Naive thymus-derived CD8-positive, alpha-beta T cell (primary cell): ENCODE measurements at places on chromosomes 13 and 19.

GRCh38 chr19:6890938-6891337, 3.6 kb downstream of the ADGRE1 start:
- DNase-seq: peak; percentile 48

DNA sequence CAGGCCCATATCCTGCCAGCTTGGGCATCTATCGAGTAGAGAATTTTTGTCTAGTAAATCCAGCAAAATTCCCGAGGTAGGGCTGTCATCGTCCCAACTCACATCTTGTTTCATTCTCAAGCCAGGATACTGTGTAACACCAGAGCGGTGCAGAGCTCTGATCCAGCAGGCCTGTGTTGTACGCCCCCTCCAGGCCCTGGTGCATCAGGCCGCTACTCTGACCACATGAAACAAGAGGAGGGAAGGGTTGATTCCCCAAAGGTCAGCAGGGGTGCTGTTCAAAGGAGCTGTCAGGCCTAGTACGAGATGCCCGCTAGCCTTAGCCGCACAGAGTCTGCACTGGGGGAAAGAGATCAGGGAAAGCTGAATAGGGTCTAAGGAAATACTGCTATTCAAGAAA, 276.0 kb downstream of the SLC7A1 start:
- DNase-seq: no peak

GRCh38 chr19:49856574-49857021, 5.6 kb downstream of the PTOV1 start:
- DNase-seq: no peak

DNA sequence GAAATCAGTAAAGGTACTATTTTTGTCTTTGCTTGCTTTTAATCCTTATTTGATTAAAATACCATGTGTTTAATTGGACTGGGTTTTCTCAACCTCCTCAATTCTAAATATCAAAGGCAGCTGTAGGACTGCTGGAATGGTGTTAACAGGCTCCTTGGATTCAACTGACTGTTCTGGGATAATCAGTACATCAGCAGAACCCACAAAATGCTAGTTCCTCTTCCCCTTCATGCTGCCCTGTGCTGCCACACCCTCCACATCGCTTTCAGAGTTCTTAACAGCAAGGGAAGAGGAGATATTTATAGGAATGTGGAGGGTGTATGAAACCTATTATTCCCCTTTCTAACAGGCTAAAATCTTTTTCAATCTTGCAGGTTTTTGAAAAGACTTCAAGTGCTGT, 82.4 kb downstream of the KCTD12 start:
- no peak for DNase-seq

DNA sequence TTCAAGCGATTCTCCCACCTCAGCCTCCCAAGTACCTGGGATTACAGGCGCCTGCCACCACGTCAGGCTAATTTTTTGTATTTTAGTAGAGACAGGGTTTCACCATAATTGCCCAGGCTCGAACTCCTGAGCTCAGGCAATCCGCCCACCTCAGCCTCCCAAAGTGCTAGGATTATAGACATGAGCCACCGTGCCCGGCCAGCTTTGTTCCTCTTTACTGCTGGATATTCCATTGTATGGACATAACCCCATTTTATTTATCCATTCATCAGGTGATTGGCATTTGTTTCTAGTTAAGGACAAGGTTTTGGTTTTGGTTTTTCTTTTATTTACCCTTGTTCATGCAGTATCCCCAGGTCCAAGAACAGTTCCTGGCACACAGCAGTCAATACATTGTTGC, 4.1 kb upstream of the RPS9 start:
- DNase-seq: no peak

DNA sequence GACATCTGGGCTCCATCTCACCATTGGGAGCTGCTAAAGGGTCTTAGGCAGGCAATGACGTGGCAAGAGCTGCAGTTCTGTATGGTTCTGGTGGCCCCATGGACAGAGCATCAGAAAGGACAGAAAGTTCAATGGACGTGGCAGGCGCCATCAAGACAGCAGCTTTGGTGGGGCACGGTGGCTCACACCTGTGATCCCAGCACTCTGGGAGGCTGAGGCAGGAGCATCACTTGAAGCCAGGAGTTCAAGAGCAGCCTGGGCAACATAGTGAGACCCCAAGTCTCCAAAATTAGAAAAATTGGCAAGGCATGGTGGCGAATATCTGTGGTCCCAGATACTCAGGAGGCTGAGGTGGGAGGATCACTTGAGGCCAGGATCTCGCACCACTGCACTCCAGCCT, 9.5 kb downstream of the EVI5L start:
- DNase-seq: no peak

DNA sequence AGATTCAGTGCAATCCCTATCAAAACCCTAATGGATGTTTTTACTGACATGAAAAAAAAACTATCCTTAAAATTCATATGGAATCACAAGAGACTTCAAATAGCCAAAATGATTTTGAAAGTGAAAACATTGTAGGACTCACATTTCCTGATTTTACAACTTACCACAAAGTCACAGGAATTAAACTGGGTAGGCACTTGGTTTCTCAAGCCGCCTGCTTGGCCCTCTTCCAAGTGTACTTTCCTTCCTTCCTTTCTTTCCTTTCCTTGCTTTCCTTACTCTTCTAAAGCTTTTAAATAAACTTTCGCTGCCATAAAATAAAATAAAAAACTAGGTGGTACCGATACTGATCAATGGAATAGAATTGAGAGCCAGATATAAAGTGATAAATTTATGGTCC, 21.0 kb upstream of the CD33 start:
- DNase-seq: no peak

DNA sequence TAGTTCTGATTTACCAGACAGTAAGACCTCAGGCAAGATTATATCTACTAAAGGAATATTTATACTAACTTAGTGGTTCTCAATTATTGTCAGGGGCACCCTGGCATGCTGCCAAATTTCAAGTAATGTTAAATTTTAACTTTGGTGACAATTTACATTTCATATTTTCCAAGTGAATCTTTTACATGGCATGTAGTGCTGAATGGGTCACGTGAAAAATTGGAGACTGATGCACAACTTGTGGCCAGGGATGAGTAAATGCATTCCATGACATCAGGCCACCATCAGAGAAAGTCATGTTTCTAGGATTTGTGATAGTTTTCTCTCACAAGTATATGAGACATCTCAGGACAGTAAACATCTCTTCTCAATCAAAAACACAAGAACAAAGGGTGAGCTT, 202.6 kb upstream of the SOX21 start:
- DNase-seq: no peak

DNA sequence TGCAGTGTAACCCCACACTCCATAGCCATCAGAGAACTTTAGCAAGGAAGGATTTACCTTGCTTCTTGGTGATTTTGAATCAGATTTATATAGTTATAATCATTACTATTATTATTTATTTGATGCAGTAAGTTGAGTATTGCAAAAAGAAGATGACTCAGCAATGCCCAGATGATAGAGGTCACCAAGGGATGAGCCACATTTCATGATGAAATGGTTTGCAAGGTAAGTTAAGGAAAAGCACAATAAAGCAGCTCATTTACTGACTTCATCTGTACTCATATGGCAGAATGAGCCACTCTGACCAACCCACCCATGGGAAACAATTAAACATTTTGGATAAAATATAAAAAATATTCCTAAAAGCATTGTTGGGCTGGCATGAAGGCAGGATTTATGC, 59.1 kb downstream of the AKAP11 start:
- no peak for DNase-seq

DNA sequence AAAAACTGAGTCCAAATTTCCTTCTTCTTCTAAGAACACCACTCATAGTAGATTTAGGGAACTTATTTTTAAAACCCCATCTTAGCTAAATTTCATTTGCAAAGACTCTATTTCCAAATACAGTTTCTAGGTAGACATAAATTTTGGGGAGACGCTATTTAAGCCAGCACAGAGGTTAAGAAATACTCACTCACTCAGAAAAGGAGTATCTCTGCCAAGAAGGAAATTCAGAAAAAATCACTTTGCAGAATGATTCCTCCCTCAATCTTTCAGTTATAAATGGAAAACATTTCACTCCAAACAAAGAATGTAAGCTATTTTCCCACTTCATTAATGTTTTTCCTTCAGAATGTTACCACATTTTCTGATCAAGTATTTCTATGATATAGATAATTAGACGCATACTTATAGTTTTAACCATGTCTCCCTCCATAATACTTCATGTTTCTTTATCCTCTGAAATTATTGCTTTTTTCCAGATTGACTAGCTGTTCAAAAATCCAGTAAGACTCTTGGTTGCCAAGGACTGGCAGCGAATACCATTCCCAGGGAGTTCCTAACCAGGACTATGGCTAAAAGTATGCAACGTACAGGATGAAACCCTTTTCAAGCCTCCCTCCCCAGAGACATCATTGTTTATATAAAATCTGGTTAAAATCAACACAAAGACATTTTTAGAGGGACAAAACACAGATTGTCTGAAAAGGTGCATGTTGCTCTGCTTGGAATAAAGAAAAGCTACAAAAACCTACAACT, 52.5 kb upstream of the RXFP2 start:
- DNase-seq: no peak

DNA sequence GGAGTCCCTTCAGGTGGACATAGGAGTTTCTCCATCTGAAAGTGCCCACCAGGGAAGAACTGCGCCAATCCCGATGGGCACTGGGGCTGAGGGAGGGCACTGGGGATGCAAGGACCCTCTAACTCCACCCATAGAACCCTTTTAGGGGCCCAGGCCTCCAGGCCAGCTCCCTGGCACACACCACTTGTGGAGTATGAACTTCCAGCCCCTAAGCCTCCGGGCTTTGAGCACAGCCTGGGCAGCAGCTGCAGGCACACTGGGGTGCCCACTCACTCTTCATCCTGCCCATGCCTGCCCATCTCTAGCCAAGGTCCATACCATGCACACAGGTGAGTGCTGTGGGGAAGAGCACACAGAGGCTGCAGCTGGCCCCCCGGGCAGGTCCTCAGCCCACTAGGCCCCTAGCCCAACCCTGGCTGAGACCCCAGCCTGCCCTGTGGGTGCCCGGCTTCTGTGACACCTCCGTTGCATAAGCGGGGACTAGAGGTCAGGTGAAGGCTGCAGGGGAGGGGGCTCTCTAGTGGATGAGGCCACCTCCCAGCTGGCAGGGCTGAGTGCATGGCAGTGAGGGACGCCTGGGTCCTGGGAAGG, 14.6 kb upstream of the SLC7A10 start:
- no peak for DNase-seq

GRCh38 chr13:58329746-58330145, 698.2 kb downstream of the PCDH17 start:
- no peak for DNase-seq

DNA sequence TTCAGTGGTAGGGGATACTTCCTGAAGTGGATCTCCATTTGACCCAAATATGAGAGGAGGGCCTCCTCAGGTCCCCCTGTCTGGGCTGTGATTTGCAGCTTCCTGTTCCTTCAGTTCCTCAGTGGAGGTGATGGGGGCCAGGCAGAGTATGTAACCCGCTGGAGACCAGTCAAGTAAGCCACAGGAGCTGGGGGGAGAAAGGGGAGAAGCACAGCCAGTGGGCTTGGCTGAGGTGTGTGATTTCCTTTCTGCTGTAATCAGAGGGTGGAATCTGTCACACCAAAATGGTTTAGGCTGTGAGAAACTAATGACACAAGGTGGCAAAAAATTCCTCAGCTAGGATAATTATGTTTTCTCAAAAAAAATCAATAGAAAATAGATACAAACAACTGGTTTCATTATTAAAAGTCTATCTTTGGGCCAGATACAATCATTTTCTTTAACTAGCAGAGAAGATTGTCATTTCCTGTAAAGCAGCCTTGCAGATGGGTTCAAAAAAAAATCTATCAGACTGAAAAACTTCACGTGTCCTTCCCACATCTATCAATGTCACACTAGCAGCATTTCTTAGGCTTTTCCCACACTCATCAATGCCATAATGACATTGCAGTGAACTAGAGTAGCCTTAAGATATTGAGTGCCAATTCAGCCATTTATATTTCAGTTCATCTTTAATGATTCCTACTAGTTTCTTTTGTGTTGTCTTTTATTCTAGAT, 1660.3 kb downstream of the EFNB2 start:
- DNase-seq: peak; percentile 13

GRCh38 chr13:20461860-20462532, 63.7 kb downstream of the CRYL1 start:
- DNase-seq: no peak

DNA sequence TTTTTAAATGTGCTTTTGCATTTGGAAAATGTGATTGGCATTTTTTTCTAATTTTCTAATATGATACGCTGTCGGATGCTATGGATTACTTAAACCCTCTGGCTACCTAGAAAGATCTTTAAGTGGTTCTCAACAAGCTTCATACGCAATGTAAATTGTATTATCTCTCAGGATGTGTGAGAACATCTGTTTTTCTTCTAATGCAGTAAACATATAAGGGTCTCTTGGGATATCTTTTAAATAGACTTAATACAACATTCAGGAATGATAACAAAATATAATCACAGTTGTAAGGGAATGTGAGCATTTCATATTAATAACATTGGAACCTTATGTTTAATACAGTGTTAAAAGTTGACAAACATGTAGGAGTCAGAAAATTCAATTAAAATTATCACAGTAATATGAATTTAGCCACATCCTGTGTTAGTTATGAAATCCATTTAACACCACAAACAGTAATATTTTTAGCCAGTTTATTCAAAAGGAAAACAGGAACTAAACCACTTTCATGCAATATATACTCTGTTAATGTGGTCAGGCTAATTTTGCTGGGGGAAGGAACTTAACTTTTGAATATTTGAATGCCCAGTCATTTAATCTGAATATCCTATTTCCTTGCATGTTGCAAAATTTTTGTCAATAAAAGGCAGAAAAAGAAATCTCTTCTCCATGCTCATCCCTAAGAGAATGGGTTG, 15.0 kb upstream of the ALOX5AP start:
- DNase-seq: no peak

DNA sequence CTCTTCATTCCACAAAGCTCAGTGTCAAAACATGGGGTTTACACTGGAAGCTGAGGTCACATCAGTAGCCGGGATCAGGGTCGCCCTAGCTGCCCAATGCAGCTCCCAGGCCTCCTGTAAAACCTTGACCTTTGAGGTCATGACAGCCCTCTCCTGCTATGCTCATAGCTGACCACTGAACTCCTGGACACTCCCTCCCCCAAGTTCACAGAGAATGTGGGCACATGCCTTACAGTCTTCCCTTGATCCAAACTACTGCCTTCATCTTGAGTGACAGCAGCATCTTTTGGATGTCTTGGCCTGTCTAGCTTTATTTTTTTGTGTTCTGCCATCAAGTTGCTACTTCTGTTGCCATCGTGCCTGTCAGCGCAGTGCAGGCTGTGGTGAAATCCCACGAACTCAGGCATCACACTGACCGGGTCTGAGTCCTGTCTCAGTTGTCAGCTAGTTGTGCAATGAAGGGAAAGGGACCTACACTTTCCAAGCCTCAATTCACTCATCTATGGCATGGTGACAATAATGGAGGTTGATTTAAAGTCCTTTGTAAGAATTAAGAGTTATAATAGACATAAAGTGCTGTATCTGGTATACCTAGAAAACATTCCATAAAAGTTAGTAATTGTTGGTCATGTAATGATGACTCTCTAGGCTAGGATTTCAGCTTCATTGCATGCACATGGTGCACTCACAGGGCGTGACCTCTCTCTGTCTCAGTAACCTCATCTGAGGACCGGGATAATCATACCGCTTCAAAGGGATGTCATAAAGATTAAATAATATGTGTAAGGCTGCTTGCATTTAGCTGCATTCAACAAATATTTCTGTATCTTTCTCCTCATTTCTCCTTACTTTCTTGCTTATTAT, 16.4 kb upstream of the ALOX5AP start:
- DNase-seq: no peak
